Activated T-helper 17 cell treated with anti-CD3 and anti-CD28 coated beads, Interleukin-2, amount 50 U/mL, for 72 hours (primary cell): ENCODE measurements at places on chromosomes 12 and 14.

DNA sequence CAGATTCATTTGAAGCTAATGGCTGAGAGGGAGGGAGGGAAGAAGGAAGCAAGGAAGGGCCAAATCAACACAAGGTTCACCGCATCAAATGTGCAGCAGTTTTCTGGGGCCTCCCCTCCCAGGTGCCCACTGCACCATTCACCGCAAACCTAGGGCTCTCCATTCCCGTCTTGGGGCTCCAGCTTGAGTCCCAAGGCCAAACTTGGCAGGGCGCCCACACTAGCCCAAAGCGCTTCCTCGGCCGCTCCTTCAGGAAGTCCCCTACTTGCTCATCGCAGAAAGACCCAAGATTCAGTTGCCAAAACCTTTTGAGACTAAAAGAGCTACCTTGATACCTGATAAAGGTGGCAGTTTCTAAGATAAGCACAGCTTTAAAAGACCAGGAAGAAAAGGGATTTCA, 140.5 kb upstream of the FKBP4 start:
- no peak for ATAC-seq

GRCh38 chr12:41804026-41804425, 340.6 kb downstream of the GXYLT1 start:
- ATAC-seq, result no peak

DNA sequence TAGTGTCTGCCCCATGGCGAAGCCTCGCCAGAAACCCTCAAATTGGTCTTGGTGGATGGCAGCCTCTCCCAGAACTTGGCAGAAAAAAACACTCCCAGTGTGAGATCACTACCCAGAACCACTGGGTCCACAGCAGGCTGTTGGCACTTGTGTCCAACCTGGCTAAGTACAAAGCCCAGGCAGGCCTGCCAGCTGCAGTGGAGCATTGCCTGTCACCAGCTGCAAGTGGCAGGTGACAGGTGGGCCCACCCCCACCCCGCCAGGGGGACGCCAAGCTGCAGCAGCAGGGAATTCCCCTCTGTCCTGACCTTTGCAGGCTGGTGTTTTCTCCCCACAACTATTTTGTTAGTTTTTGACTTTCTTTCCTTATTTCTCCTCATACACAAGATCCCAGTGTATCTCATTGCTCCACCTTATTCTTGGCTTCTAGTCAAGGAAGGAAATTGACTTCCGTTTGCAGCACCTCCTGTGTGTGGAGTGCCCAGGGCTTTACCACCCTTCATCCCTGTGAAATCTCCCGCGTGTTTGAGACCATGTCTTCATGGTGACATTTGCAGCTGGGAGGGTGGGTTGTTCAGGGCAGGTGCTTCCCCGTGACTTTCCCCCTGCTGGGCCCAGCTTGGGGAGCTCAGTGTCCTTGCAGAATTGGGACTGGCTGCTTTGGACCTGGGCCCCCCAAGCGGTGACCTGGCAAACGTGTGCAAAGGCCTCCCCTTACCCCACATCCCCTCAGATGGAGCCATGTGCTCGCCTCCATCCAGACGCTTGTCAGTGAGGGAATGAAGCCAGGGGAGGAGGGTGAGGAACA, 73.8 kb upstream of the RIN3 start:
- no peak for ATAC-seq

- no peak for ATAC-seq
Observed at GRCh38 chr12:104054681-104055346, 4.8 kb upstream of the GLT8D2 start.

DNA sequence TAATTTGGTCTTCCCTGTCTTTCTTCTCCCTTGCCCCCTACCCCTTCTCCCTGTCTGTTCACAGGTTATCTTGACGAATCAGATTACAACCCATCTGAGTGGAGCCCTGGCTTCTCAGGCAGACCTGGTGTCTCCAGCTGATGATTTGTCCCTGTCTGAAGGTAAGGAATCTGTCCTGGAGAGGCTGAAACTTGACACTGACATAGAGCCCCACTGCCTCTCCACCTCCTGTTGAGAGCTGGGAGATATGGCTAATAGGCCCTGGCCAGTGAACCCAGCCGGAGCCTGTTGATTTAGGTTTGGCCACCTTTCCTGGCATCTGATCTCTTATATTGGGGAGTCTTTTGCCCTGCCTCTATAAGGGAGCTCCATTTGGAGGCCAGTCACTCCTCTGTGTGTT, 472.2 kb downstream of the RAD51B start:
- peak; percentile 28 for ATAC-seq

- no peak for ATAC-seq
Observed at GRCh38 chr12:22855456-22855855, 230.5 kb downstream of the ETNK1 start.

- ATAC-seq, result no peak
Observed at GRCh38 chr12:63823040-63823439, 21.5 kb upstream of the SRGAP1 start.

- ATAC-seq, result peak; percentile 66
Observed at GRCh38 chr14:64474698-64475097, 9.4 kb downstream of the AKAP5 start.

DNA sequence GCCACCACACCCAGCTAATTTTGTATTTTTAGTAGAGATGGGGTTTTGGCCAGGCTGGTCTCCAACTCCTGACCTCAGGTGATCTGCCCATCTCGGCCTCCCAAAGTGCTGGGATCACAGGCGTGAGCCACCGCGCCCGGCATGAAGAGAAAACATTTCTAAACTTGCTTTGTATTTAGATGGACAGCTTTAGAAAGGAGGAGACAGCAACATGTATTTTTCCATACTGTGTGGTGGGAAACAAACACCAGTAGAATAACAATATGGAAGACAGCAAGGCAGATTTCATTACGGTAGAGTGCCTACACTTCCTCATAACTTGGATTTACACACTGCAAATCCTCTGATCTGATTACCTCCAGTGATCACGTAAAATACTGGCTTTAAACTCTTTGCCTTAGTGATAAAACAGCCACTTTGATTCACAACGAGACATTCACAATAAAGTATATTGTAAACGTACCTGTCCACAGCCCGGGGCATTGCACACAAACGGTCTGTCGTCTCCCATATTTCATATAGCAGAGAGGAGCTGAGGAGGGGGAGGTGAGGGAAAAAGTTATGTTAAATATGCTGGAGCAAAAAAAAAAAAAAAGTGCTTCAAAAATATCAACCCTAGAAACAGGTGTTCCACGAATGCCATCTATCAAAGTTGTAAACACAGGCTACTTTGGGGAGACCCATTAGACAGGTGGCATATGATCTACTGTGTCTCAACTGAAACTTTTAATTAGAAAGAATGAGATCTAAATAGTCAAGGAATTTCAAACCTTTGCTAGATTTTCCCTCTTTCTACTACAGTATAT, 25.5 kb downstream of the ATF7 start:
- no peak for ATAC-seq

DNA sequence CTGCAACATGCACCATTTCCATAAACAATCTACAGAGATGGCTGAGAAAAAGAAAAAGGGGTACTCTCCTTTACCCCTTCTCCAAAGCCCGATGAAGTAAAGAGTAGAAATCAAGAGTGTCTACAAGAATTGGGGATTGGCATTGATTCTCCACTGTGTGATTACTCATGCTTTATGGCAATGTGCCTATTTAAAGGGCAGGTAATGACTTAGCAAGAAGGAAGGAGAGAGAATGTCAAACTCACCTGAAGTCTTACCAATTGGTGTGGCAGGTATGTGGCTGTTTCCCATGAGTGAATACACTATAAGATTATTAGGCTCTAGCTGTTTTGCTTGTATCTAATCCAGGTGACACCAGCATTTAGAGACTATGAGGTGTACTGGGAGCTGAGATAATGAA, 275.3 kb downstream of the CCER1 start:
- no peak for ATAC-seq

- no peak for ATAC-seq
Observed at GRCh38 chr14:35474323-35474722, 59.6 kb upstream of the INSM2 start.

DNA sequence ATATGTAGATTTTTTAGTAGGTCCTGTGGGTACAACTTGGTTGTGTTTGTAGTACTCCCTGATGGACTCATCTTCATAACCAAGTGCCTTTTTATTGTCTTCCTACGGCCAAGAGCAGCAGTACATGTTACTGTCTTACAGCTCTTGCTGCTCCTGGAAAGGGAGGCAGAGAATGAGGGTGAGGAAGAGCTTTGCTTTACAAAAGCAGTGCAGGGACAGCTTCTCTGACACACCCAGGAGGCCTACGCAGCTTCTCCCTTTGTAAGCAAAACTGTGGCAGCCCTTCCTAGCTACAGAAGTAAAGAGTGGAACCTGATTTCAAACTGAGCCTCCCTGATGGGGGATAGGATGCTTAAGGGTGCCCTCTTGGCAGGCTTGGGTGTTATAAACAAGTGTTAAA, 18.6 kb downstream of the MYRFL start:
- no peak for ATAC-seq
